Stimulated activated CD8-positive, alpha-beta memory T cell treated with anti-CD3 and anti-CD28 coated beads, Interleukin-7, amount 100 ng/mL, for 1 hour (primary cell): ENCODE measurements at places on chromosomes 4 and X.

- DNase-seq: no peak
Observed at GRCh38 chr4:174874898-174875297, 43.3 kb upstream of the ADAM29 start.

- DNase-seq: no peak
Observed at GRCh38 chr4:173866322-173867026, 336.4 kb upstream of the HAND2 start.

GRCh38 chrX:48022738-48023137, 15.9 kb downstream of the SPACA5 start:
- DNase-seq: no peak

DNA sequence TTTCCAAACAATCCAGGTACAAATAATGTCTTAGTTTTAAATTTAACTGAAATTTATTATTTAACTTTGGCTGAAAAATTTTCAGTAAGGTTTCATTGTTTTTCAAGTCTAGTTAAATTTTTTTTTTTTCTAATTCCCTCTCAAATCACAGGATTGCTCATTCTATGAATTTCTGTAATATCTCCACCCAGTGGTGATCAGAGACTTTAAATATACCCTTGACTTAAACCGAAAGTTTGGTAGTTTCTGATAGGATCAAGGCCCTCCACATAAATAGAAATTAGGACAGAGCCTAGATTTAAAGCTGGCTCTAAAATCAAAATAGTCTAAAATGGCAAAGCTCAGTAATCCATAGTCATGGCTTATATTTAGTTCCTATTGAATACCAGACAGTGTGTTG, 175.4 kb downstream of the TBCK start:
- DNase-seq: no peak
